NCI-H1048 (cell line): ENCODE measurements at places on chromosomes 1 and 21.

- no peak for DNase-seq
Measured at GRCh38 chr21:17782051-17782450, 37.1 kb downstream of the C21orf91 start.

GRCh38 chr1:5424802-5425703 is 567.2 kb downstream of the NPHP4 start:
- no peak for DNase-seq

DNA sequence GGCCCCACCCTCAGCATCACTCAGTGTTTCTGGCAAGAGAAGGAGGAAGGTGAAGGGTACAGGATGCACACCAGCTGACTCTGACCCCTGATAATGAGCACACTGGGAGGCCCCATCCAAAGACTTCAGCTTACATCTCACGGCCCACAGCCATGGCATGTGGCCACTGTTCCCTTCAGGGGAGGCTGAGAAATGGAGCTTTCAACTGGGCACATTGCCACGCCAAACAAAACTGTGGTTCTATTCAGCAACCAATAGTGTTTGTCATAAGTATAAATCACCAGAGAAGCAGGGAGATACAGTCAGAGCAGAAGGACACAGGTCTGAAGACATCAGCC is 12.7 kb upstream of the TRAF3IP3 start:
- DNase-seq = no peak

DNA sequence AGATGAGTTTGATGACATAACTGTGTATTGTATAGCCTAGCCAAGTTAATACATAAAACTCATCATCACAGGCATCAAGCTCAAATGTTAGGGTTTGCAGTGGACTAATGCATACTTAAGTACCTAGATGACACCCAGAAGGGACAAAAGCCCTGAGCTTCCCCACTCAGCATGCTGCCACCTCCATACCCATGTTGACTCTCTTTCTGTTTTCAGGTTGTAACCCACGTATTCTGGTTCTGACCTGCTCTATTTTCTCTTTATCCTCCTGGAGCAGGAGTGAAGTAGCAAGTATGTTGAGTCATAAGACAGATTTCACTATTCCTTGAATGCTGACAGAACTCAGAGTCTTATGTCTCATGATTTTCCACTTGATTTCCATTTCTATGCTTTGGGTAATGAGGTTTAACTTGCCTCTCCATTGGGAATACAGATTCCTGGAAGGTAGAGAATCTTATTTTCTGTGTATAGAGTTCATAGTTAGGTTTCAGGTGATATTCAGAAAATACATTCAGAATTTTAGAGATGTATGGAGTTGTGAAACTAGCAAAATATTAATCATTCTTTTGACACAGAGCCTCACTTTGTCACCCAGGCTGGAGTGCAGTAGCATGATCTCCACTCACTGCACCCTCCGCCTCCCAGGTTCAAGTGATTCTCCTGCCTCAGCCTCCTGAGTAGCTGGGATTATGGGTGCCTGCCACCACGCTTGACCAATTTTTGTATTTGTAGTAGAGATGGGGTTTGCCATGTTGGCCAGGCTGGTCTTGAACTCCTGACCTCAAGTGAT is 122.5 kb upstream of the KCNJ15 start:
- no peak for DNase-seq

DNA sequence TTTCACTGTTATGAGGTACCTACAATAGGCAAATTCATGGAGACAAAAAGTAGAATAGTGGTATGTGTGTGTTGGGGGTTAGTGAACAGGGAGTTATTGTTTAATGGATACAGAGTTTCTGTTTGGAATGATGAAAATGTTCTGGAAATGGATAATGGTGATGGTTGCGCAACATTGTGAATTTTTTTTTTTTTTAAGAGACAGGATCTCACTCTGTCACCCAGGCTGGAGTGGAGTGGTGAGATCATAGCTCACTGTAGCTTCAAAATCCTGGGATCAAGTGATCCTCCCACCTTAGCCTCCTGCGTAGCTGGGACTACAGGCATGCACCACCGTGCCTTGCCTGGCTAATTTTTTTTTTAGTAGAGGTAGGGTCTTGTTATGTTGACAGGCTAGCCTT is 34.5 kb upstream of the TRABD2B start:
- DNase-seq = no peak

- no peak for DNase-seq
Measured at GRCh38 chr1:15703562-15703961, 19.4 kb downstream of the PLEKHM2 start.

GRCh38 chr1:185969524-185969991 is 235.4 kb downstream of the HMCN1 start:
- DNase-seq = no peak

DNA sequence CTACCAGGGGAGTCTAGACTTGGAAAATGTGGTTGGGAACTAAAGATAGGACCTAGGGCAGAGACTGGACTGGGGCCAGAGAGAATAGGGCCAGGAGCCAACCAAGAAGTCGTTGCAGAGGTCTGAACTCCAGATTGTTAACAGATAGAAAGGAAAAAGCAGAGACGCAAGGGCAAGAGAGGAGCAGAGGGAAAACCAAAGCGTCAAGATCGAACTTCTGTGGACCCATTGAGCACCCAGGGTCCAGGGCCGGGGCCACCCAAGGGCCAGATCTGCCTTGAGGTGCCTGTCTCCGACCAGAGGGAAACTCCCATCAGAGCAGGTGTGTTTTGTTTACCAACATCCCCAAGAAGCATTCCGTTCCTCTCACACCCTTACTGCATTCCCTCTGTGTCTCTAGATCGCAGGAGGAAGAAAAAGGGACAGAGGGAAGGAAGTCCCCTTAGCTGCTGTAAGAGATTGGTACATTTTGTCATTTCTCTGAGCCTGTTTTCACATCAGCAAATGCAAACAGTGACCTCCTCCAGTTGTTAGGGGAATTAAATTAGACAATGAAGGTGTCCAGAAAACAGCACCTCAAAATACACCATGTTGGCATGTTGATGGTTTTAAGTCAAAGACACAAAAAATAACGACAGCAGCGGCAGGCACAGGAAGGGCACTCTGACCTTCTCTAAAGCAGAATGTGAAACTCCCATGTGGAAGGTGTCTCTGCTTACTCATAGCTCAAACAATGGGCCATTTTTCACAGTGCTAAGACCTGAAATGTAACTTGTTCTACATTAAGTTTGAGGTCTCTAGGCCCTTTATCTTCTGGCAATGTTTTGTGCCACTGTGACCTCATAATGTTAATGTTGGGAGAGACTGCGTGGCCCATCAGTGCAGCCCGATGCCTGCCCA is 105.8 kb upstream of the RAB4A start:
- DNase-seq = no peak
